ENCODE measurements at places on chromosomes 6 and 20.

- no peak for DNase-seq
Observed at GRCh38 chr20:34475979-34476736, 40.1 kb upstream of the DYNLRB1 start.

DNA sequence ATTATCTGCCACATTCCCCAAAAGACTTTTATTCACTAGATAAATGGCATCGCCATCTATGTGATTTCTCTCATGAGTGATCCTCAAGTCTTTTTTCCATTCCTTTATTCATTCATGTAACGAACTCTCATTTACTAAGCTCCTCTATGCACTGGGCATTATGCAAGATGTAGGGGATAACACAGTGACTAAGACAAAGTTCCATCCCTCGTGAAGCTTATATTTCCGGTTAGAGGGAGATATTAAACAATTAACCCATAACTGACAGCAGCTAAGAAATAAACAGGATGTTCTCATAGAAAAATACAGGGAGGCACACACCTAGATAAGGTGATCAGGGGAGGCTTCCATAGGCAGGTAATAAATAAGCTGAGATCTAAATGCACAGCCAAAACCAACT lies 17.2 kb upstream of the PREX1 start:
- no peak for DNase-seq

DNA sequence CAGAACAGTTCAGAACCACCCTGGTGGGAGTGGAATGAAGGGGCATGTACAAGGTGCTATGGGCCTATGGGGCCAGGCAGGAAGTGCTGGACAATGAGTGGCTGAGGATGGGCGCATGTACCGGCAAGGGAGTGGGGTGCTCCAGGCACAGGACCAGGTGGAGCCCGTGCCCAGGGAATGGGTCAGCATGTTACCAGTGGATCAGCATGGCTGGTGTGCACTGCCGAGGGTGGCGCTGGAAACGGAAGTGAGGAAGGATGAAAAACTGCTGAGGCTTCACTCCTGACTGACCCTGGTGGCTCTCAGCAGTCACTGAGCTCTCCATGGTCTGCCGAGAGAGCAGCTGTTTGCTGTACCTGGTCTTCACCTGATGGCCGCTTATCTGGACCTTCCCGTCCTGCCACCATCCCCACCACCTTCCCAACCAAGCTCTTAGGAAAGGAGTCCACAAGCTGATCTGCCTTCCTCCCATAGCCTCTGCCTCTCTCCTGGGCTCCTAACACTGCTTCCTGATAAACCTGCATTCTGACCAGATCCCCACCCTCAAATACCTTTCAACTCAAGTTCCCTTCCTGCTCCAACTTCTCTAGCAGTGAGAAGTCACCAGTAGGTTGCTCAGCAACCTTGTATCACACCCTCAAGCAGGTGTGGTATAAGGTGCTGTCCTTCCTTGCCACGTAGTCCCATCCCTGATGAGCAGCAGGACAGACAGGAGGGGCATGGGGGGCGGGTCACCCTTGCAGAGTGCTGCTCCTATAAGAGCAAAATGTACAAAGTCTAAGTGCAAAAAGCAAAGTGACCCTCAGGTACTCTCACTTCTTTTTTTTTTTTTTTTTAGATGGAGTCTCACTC lies 7.1 kb downstream of the UQCC2 start:
- no peak for DNase-seq

GRCh38 chr6:141024526-141024925 lies 1108.2 kb upstream of the GJE1 start:
- no peak for DNase-seq

- DNase-seq, result no peak
Observed at GRCh38 chr20:60903325-60903971, 348.6 kb upstream of the CDH4 start.

- no peak for DNase-seq
Observed at GRCh38 chr20:42098418-42098817, 480.2 kb upstream of the CHD6 start.

GRCh38 chr20:57403216-57403615 lies 12.0 kb downstream of the RBM38 start:
- DNase-seq, result no peak

DNA sequence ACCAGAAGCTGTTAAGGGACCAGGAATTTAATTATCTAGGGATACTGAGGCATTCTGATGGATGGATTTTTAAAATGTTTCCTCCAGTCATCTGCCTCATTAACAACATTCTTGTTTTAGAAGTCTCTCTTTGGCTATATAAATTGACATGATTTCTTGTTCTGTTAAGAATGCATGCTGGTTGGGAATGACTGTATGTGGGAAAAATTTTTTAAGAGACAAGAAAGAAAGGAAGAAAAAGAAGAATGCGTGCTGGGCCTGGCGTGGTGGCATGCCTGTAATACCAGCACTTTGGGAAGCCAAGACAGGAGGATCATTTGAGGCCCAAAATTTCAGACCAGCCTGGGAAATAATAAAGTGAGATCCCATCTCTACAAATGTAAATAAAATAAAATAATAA lies 203.6 kb downstream of the GJA1 start:
- no peak for DNase-seq

Measured in cerebellar nuclear complex (tissue), 1 donor.